ENCODE measurements at places on chromosomes 1 and 21. TPM values are rescaled to one million over a fixed set of nuclear protein-coding genes. Genes with fewer than 3 reads are reported as not detected.

The HSF2BP gene
- total RNA-seq = 0.50 TPM

The NR5A2 gene
- not detected for total RNA-seq

The PTGFR gene
- total RNA-seq = not detected

The TRIM46 gene
- 10.6 TPM for total RNA-seq

The LIN28A gene
- total RNA-seq = not detected

The OR2M3 gene
- not detected for total RNA-seq

The DMRTA2 gene
- not detected for total RNA-seq

The IVL gene
- total RNA-seq = not detected

The IFI6 gene
- total RNA-seq = 43.7 TPM

The FMO3 gene
- total RNA-seq = not detected

DNA sequence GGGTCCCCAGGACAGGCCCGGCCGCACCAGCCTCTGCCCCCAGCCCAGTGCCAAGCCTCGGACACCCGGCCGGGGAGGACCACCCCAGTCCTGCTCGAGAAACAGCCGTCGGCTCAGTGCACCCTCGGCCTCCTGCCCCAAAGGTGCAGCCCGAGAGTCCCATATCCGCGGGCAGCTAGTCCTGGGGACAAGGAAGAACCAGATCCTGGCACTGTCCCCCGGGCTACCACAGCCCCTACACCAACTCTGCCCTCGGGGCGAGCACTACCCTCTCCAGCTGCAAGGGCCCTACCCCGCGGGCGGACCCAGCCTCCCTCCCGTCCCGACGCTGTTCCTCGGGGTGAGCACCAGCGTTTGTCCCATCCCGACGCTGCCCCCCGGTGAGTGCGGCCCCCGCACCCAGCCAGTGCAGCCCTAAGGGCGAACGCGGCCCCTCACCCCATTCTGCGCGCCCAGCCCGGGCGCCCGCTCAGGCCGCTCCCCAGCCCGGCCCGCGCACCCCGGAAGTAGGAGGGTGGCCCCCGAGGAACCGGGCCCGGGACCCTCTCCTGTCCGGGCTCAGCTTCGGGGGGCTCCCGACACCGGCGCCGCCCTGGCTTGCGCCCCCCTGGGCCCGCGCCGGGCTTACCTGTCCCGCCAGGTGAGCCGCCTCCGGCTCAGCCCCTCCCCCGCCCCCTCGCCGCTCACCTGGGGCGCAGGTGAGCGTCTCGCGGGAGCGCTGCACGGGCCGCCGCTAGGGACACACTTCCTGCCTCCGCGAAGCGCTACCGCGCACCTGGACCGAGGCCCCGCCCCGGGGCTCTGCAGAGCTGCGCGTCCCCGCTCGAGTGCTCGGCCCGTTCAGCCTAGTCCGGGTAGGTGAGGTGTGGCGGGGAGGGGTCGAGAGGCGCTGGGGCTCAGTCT lies at the start of gene KDF1:
Gene KDF1 (minus strand): TSS at position 747 of the 903 bp plus-strand sequence. CDS start 8,088 bp downstream, outside the sequence.
- peak; percentile 82 for ATAC-seq

DNA sequence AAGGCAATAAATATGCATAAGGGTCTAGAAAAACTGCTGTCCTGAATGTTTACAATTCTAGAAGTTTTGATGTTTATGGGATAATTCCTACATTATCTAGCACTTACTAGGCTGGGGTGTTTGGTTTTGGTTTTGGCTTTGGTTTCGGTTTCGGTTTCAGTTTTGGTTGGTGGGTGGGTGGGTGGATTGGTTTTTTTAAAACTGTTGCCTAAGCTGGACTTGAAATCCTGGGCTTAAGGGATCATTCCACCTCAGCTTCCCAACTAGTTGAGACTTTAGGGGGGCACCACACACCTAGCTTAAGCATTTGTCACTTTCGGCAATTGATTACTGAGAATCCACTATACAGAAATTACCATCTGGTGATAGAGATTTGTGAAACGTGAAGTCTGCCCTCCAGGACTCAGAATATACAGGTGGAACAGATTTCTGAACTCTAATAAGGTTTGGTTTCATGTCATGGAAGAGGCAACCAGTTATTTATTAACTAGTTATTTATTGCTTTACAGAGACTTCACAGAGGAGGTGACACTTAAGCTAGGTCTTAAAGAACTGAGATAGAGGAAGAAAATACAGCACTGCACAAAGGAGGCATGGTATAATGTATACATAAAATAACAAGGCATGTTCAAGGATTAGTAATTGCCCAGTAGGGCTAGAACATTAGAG lies 69.6 kb downstream of the PIK3R3 start:
- ATAC-seq = peak; percentile 45

DNA sequence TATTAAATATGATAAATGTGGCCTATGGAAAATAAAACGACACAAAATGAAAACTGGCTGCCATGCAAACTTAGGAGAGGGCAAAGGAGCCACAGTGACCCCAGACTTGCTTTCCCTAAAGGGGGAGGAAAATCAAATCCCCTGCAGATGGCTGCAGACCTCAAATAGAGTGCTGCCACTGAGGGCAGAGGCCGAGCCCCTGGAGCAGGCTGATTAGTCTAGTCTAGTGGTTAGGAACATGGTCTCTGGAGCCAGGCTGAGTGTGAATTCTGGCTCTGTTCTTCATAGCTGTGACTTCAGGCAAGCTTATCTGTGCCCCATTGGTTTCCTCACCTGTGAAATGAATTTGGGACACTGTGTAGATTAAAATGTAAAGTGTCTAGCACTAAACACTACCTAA lies 60.8 kb downstream of the ITPKB start:
- no peak for ATAC-seq

GRCh38 chr21:35833991-35834390 lies 226.3 kb downstream of the SETD4 start:
- ATAC-seq = no peak

- no peak for ATAC-seq
Measured at GRCh38 chr21:25708467-25709065, 26.1 kb downstream of the ATP5PF start.

DNA sequence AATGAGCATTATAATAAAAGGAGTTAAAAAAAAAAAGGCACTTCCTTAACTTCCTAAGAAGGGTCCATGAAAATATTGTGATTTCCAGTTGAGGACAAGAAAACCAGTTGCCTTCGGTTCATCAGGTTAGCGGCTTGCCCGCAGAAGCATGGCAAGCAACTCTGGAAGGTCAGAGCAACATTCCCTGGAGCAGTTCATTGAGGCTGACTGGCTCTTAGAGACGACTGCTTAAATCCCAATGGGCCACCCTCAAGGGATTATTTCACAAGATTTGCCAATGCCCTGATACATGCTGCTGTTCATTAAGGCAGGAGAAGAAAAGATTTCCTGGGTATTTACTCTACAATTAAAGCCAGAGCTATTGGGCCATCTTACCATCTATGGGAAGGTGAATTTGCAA lies 29.0 kb upstream of the CASQ2 start:
- ATAC-seq = no peak

DNA sequence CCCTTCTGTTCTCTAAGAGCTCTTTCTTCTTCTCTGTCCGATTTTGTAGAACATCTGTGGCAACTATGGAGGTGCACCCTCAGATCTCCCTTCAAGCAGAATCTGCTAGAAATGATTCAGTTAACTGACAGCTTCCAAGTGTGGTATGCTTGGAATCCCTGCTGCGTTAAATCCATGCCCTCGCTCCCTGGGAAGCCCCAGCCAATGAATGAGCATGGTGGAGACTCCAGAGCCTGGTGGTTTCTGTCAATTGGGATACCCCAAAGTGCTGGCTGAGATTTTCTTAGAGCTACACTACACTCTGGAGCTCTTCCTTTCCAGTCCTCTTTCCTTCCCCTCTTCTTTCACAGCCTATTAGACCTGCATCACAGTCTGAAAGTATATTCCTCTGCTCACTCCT lies 116.3 kb upstream of the C1orf21 start:
- no peak for ATAC-seq

DNA sequence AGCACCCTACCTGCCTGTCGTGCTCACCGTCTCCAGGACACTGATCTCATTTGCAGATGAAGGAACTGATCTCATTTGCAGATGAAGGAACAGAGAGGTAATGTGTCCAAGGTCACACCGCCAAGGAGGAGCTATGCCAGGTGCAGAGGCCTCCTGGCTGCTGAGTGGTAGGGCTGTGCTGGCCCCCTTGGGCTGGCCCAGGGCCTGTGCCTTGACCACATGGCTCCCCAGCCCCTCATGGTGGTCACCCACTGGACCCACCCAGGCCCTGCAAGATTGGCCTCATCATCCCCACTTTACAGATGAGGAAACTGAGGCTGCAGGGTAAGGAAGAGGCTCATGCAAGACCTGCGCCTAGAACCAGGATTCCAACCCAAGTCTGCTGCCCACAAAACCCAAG lies 628.3 kb downstream of the MATN1 start:
- no peak for ATAC-seq

GRCh38 chr1:56453016-56453415 lies 126.3 kb downstream of the PLPP3 start:
- ATAC-seq = no peak
